ENCODE measurements at places on chromosomes 2 and 18.
A peak's percentile ranks its signal among the peaks of the same experiment; 100 is the strongest.

DNA sequence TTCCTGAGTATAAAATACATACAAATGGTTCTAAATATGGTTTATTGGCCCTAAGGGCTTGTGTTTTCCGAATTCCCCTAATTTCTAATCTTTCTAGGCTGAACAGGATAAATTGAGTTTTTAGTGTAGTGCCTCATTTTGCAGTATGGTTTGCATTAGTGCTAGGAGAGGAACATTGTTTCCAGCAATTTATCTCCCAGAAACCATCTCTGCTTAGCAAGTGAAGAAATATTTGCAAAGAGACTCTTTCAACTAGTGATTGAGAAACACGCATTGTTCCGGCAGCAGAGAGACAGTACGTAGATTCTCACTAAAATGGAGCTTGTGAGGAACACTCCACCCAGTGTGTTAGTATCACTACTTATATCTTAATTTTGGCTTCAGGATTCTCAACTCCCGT lies 177.8 kb upstream of the EPAS1 start:
- DNase-seq = no peak

DNA sequence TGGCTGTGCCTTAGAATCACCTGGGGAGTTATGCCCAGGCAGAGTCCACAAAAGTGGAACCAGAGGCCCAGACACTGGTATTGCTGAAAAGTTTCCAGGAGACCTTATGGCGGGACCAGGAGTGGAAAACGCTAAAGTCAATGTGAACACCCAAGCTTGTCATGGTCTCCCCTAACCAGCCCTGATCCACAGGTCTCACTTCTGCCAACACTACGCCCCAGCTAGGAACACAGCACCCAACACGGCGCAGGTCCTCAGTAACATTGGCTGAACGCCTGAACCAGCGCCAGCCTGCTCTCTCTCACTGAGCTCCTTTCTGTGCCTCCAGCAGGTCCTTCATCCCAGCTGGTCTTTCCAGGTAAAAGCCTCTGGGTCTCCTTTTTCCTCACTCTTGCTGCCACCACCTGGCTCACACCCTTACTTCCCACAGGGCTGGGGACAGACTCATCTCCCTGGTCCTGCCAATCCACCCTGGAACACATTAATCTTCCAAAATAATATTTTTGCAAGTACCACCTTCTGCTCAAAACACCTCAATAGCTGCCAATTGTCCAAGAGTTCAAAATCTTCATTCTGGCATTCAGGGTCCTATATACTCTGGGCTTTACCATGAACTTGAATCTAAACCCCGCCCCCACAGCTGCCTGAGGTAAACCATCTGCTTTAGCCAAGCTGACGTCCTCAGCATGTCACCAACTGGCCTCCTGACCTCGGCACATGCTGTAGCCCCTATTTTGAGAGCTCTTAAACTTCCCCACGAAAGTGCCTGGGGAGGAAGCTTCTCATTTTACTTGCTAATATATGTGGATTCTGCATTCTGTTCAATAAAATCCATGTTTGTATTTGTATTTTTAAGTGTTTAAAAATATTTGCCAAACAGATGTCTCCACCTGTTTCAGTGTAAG lies 34.6 kb downstream of the ADCY3 start:
- DNase-seq = no peak

DNA sequence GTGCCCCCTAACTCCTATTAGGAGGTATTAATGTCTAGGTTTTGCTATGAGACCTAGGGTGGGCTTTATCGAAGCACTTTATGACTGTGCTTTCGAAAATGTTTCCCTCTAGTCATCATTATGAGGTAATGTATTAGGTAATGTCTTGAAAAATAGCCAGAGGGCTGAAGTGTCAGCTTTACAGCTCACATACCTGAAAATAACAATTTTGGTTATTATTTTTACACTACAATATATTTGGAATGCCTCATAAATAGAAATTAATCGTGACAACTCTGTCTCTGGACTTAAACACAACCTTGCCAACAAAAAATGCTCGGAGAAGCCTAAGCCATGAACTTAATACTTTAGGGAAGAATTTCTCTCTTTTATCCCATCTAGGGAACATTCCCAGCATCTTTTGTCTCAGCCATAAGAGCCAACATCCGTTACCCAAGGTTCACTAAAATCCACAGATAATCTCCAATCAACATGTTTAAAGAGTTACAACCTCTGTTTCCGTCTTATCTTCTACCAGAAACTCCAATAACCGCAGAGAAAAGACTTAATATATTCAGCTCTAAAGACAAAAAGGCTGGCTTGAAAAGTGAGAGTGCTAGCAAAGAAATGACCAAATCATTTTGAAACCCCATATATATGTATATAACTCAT lies 130.9 kb upstream of the RND3 start:
- DNase-seq = no peak

- DNase-seq = no peak
Observed at GRCh38 chr18:28236487-28236886, 59.6 kb upstream of the CDH2 start.

GRCh38 chr2:36376319-36376765 lies 20.8 kb downstream of the CRIM1 start:
- DNase-seq = peak; percentile 77

GRCh38 chr2:95383635-95384027 lies 18.9 kb upstream of the FAHD2A start:
- DNase-seq = peak; percentile 2

- peak; percentile 79 for DNase-seq
Observed at GRCh38 chr2:25161055-25161781, 7.2 kb downstream of the POMC start.

DNA sequence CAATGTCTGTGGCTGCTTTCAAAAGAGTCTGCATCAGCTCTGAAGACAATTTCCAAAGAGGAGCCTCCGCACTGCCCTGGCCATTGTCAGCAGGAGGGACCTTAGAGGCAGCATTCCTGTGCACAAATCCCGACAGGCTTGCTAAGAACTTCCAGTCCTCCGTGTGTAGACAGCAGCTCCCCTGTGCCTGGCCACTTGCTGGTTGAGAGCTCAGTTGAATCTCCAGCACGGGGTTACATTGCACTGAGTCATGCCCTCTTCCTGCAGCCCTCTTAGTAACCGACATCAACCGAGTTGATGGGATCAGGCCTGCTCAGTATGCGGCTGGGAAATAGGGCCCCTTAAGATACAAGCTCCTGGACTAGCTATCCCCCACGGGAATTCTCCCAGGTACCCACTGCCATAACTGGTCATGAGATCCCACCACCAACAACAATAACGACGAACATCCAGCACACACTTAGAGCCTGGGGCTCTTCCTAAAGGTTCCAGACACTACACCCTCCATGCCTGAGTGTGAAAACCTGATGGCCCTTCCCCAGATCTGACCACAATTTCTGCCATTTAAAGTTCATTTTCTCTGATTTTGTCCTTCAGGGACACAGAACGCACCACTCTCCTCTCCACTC lies 12.0 kb downstream of the ATP6V1B1 start:
- no peak for DNase-seq

GRCh38 chr18:56723068-56723467 lies 71.9 kb downstream of the WDR7 start:
- DNase-seq = no peak

DNA sequence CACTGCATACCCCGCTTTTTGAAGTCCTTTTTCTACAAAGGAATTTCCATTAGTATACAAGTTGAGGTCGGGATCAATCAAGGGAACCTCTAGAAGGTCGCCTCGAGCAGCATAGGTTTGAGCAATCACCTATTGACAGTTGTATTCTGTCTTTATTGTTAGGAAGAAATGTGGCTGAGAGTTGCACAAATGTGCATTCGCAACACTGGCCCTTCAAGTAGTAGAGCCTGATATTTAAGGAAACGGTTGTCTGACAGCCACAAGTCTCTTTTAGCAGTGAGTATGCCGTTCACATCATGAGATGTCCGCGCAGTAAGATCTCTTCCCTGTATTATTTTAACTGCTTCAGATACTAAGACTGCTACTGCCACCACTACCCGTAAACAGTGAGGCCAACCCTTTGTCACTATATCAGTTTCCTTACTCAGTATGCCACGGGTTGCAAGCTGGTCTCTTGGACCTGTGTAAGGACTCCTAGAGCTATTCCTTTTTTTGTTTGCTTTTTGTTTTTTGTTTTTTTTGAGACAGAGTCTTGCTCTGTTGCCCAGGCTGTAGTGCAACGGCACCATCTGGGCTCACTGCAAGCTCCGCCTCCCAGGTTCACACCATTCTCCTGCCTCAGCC lies 10.0 kb upstream of the STARD7 start:
- DNase-seq = no peak

DNA sequence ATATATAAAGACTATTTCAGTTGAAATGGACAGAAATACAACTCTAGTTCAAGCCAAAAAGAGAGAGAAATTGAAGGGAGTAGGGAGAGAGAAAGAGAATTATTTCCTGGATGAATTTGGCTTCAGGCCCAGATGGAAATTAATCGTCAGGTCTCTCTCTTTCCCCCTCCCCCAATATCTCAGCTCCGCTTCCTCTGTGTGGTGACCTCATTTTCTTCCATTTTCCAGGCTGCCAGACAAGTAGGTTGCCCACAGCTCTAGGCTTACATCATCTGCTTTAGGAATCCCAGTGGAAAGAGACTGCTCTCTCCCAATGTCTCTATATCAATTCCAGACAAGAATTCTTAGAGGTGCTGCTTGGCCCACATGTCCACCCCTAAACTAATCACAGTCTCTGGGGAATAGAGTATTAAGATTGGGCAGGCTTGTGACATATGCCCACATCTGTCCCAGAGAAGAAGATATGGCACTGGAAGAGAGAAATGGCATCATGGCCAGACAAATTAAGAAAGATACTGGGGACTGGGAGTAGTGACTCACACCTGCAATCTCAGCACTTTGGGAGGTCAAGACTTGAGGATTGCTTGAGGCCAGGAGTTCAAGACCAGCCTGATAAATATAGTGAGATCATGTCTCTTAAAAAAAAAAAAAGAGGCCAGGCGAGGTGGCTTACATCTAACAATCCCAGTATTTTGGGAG lies 37.2 kb upstream of the CFAP36 start:
- DNase-seq = no peak

- no peak for DNase-seq
Observed at GRCh38 chr2:40716879-40717278, 265.0 kb upstream of the SLC8A1 start.

- no peak for DNase-seq
Observed at GRCh38 chr2:40098786-40099470, 319.9 kb upstream of the THUMPD2 start.

DNA sequence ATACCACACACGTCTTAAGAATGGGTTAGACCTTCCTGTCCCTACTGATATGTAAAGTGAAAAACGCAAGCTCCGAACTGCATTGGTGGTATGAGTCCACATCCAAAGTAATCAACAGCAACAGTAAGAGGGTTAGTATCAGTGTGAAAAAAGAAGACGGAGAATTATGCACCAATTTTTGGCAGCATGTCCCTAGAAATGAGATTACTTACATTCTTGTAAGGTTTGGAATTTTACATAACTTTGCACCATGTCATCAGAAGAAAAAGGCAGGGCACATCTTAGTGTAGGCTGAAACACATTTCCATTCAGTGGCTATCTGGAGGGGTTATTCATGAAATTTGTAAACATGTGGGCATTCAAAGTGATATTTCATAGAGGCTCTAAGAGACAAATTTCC lies 88.2 kb downstream of the LONRF2 start:
- DNase-seq = no peak

GRCh38 chr18:33288082-33288716 lies 152.3 kb downstream of the CCDC178 start:
- no peak for DNase-seq

DNA sequence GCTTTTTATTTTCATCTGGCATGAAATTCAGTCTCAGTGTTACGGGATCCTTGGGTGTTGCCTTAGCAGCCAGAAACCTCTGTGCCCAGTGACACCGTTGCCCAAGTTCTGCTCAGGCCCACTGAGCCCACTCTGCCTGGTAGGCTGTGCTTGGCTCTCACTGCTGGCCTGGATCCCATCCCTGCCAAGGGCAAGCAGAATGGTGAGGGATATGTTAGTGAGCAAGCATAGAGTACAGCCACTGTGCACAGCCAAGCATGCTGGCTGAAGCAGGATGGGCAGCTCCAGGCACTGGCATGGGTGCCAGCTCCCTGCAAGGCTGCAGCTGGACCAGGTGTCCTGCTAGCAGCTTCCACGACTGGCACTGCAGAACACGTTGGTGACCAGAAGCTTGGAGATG lies 194.7 kb upstream of the TFPI start:
- no peak for DNase-seq

- DNase-seq = no peak
Observed at GRCh38 chr2:241612156-241613016, 24.6 kb downstream of the THAP4 start.

- no peak for DNase-seq
Observed at GRCh38 chr2:218812096-218812815, 19.3 kb downstream of the PRKAG3 start.

DNA sequence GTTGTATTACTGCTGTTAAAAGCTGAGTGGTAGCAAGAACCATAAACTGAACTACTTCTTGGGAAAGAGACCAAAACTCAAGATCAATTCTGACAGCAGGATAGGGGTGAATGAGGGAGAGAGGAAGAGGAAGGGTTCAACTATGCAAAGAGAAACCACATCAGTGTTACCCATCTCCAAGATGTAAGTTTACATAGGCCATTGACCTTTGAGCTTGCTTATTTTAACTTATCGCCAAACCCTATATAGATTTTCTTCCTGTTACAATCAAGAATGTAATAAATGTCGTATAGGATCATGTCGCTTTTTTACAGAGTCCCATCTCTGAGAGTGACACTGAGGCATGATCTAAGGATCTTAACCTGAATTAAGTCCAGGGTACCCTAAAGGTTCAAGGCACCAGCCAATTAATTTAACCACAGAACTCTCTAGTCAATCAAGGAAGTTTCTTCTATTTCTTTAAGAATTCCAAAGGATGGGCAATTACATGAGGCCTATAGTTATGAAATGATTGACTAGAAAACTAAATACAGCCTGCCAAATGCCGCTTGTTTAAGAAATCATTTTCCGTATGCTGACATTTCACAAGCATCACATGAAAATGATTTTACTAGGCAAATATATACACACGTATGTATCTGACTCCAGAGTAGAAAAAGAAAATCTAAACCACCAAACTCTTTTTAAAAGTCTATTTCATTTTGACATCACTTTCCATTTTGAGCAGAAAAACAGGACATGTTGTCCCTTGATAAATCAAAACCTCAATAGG lies 11.8 kb downstream of the RND3 start:
- no peak for DNase-seq

DNA sequence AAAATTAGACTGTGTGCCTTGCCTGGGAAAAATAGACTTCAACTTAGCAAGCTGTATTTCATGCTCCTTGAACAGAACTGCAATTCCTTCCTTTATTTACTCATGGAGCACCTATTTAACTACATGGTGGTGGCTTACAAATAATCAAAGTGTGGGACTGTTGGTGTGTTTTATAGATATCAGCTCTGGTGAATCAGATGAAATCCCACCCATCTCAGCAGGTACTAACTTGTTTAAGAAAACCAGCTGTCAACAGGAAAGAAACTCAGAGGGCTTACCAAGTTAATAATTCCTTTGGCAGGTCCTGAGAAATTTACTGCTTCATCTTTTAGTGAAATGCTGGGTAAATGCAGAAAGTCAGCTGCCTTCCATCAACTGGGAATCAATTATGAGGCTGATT lies 830.6 kb downstream of the SLC4A3 start:
- DNase-seq = no peak

DNA sequence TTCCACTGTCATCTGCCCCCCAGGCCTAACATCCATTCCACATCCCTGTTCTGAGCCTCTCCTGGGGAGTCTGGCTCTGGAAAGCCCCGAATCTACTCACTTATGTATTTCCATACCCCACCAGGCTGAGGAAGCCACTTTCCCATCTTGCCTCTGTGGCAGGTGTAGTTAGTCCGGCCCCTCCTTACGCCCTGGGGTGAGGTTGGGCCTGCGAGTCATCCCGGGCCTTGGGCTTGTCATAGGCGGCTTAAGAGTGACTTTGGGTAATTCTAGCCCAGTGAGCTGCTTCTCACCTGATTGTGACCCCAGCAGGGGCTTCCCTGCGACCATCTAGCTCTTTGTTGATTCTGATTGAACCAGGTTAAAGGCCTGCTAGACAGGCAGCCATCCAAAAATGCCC lies 21.1 kb downstream of the PCARE start:
- DNase-seq = no peak

Measured in heart right ventricle (tissue), 16 donors.